ENCODE measurements at places on chromosomes 11 and 22.

DNA sequence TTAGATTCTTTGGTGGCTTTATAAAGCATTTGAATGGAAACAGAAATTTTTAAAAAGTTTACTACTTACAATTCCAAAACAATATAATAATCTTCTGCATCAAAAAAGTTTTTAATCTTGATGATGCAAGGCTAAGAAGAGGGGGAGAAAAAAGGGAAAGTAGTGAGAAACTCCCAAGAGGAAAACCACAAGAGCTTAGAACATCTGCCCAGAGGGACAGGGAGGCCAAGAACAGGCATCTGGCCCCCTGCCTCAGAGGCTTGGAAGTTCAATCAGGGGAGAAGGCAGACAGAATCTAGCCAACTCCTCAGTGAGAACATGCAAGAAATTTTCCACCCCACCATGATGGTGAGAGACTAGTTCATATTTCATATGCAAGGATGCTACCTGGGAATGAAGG is 23.8 kb upstream of the TTC28 start:
- no peak for DNase-seq

DNA sequence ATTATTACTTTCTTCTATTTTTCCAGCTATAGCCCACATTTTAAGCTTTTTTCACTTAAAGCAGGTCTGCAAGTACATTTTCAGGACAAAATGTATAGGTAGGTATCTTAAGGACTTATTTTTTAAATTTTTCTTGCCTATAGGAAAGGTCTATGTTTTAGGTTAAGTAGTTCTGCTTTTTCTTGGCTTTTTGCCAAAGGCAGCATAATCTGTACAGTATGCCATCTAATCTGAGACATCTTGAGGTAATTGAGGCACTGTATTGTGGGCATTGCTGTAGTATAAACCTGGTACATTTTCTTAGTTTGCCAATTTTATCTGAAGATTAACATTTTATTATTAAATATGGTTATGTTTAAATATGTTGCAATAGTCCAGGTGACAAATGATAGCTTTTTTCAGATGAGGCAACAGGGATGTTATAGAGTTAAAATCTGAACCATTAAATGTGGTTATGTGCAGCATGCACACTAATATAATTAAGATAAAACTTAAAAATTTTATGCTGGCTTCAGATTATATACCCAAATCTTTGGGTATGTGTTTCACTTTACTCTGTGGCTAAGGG is 42.9 kb downstream of the QSER1 start:
- DNase-seq = no peak

DNA sequence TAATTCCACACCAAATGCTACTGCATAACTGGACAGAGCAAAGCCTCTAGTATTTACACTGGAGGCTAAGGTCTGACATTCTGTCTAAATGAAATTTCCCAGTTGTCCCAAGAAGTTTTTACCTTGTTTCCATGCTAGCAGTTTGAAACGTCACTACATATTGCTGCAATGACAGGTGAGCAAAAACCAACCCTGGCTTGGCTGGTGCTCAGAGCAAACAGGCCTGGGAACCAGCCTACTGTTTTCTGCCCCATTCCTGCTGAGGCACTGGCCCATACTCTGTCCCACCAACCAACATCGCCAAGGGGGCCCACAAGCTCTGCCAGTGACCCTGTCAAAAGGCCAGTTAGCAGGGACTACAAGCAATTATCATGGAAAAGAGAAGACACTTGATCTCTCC is 131.1 kb downstream of the MPPED2 start:
- no peak for DNase-seq

DNA sequence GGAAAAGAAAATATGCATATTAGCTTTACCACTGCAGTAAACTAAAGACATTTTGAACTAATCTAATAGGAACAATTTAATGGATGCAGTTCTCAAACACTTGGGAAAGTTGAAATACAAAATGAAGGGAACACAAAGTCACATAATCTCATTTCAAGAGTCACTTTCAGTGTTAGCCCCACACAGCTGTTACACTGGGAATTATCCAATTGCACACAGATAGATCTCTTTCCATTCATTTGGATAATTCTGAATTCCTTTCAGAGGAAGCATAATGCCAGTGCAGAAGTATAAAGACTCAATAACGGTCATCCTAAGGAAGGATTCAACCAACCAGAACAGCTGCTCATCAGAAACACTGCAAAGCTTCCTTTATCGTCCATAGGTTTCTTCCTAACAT is 173.3 kb downstream of the GRIA4 start:
- no peak for DNase-seq

GRCh38 chr11:119941636-119942411 is 196.1 kb downstream of the TRIM29 start:
- no peak for DNase-seq

DNA sequence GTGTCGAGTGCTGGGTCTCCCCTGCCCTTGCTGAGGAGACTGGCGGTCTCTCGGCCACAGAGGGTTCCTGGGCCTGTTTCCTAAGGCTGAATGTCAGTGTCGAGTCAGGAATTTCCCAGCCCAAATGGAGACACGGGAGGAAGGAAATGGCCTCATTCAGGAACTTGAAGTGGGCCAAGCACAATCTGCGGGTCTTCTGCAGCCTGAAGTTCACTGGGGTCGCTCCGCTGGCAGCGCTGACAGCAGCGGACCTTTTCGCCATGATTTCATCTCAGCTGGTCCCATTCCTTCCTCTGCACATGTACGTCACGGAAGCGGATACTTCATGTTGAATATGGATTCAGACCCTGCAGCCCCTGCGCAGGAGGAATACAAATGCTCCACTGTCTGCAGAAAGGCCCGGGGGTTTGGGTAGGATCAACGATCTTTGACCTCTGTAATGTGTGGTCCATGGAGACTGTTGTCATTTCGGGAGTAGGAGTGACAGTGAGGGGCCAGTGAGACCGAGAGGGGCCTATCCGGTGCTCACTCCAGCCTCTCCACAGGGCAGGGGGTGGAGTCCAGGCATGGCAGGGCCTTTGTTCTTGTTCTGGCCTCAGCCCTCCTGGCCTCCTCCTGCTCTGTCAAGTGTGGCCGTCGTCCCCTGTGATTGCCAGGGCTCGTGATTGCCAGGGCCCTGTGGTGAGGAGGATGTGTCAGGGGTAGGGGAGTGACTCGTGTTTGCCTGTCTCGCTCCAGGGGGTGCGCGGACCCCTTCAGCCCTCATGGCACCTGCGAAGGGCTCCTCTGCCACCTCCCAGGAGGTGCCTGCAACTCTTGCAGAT is 402.3 kb downstream of the TBC1D22A start:
- DNase-seq = peak; percentile 8

GRCh38 chr22:24424001-24424900 is 3.1 kb upstream of the ADORA2A start:
- no peak for DNase-seq
